ENCODE measurements at places on chromosomes 7 and 10.

GRCh38 chr10:27628621-27629020, 117.0 kb downstream of the MKX start:
- H3K4me1 ChIP-seq, result no peaks in the 10 kb centered on the region
- DNase-seq, result no peak
- no peak overlapping the region for H3K27ac ChIP-seq
- H3K4me3 ChIP-seq, result no peak overlapping the region
- H3K36me3 ChIP-seq, result no peaks in the 10 kb centered on the region

DNA sequence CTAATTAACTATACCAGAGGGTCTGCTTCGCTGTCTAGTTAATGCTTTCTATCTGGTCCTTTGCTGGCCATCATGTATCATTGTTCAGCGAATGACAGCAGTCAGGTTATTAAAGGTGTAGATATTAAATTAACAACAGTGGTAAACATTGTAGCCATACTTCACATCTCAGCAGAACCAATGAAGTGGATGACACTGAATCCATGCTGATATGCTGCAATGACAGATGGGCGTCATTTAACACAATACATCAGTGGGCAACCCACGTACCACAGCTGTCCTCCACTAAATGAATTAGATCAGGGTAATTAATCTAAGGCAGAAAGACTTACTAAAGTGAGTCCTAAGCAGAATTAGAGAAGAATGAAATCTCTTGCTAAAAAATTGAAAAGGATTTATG, 767.2 kb downstream of the NXPH1 start:
- H3K27ac ChIP-seq, result no peak overlapping the region
- H3K27me3 ChIP-seq, result no peaks in the 10 kb centered on the region
- no peak for DNase-seq
- H3K36me3 ChIP-seq, result no peaks in the 10 kb centered on the region
- H3K4me3 ChIP-seq, result no peak overlapping the region

- H3K36me3 ChIP-seq, result peaks cover 22% of the 10 kb centered on the region
- no peak overlapping the region for H3K27ac ChIP-seq
- no peak for DNase-seq
- no peaks in the 10 kb centered on the region for H3K27me3 ChIP-seq
- H3K4me1 ChIP-seq, result no peaks in the 10 kb centered on the region
These were observed 2.5 kb downstream of the SAP25 start for GRCh38 chr7:100570954-100571828.

DNA sequence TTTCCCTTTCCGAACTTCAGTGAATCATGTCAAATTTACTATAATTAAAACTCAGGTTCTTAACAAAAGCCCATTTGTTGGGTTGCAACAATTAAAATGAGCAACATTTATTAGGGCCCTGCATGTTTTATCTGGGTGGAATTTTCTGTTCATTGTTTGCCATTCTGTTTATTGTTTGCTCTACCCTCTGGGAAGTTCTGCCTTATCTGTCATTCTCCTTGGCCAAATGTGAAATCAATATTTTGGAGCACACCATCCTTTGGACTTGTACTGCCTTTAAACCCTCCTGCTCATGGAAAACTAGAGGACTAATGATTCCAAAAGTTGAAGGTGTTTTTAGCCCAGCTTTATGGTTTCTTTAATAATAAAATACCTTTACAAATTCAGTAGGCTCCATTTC, 134.5 kb upstream of the KCND2 start:
- H3K36me3 ChIP-seq, result no peaks in the 10 kb centered on the region
- DNase-seq, result no peak
- H3K27ac ChIP-seq, result no peak overlapping the region
- H3K27me3 ChIP-seq, result no peaks in the 10 kb centered on the region
- no peaks in the 10 kb centered on the region for H3K4me1 ChIP-seq

DNA sequence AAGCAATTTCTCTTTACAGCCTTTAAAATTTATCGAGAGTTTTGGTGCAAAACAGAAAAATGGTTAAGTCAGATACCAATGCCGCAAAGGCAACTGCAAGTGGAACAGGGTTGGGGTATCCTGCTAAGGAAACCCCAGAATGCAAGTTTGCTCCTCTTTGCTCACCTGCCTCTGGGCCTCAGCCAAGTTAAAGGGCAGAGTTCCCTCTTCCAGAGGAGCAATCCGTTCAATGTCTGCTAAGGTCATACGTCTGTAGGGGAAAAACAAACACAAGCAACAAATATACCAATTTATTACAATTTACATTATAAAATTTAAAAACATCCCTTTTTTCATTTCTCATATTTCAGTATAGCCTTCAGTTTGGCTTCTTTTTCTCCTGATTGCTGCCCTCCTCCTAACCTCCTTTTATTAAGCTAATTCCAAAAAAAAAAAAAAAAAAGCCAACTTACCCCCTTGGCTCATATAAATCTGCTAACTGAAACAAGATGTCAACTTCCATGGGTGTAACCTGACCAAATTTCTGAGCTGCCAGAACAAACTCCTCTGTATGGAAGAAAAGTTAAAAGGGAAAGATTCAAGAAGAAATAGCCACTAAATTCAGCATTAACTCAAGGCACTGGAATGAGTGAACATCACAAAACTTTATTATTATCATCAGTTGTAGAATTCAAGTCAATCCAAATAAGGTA, 132.6 kb downstream of the SLC25A13 start:
- no peak overlapping the region for H3K4me3 ChIP-seq
- H3K36me3 ChIP-seq, result peaks cover 37% of the 10 kb centered on the region
- H3K27me3 ChIP-seq, result no peaks in the 10 kb centered on the region
- no peak overlapping the region for H3K27ac ChIP-seq
- DNase-seq, result no peak

DNA sequence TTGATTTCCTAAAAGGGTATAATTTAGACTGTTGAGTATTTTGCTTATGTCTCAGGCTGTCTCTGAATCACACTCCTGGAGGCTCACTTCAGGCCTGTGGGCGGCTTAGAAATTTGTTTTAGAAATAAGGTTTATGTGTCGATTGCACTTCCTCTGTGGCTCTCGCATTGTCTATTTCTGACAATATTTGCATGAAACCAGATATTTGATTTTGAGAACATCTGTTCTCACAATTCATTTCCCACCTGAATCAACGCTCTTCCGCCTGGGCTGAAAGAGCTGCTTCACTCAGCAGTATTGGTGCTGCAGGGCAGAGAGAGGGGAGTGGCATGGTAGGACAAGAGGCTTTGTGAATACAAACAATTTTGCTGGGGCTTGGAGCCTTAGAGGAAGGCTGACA, 262.0 kb downstream of the ADRA2A start:
- no peak for DNase-seq
- no peaks in the 10 kb centered on the region for H3K4me1 ChIP-seq
- H3K27ac ChIP-seq, result no peak overlapping the region

DNA sequence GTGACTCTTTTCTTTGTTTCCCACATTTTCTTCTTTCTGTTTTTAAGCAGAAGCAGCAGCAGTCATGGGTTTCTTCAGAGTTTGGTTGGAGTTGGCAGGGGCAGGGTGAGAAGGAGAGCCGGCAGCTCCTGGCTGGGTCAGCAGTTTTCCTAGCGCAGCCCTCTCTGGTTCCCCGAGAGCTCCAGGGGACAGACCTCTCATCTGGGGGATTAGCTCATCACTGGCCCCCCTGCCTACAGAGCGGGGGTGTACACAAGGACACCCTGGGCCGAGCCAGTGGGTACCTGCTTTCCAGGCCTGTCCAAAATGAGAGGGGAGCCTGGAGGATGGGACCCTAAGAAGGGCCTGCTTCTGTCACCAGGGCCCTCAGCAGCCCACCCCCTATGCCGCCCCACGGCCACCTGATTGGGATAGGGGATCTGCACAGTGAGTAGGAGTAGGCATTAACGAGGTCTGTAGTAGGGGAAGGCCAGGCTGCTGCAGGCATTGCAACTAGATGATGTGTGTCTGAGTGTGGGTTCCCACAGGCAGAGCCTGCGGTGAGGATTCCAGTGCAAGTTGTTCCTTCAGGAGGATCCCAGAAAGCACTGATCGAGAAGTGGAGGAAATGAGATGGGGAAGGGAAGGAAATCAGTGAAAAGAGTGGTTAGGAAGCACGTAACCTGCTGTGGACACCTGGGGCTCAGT, 122.9 kb upstream of the PPIF start:
- peaks cover 36% of the 10 kb centered on the region for H3K36me3 ChIP-seq
- DNase-seq, result no peak
- H3K27me3 ChIP-seq, result no peaks in the 10 kb centered on the region
- H3K4me3 ChIP-seq, result no peak overlapping the region
- peaks cover 72% of the 10 kb centered on the region for H3K4me1 ChIP-seq

GRCh38 chr10:121684276-121684675, 86.0 kb upstream of the FGFR2 start:
- H3K36me3 ChIP-seq, result no peaks in the 10 kb centered on the region
- H3K27me3 ChIP-seq, result no peaks in the 10 kb centered on the region
- no peaks in the 10 kb centered on the region for H3K4me1 ChIP-seq
- H3K27ac ChIP-seq, result no peak overlapping the region

DNA sequence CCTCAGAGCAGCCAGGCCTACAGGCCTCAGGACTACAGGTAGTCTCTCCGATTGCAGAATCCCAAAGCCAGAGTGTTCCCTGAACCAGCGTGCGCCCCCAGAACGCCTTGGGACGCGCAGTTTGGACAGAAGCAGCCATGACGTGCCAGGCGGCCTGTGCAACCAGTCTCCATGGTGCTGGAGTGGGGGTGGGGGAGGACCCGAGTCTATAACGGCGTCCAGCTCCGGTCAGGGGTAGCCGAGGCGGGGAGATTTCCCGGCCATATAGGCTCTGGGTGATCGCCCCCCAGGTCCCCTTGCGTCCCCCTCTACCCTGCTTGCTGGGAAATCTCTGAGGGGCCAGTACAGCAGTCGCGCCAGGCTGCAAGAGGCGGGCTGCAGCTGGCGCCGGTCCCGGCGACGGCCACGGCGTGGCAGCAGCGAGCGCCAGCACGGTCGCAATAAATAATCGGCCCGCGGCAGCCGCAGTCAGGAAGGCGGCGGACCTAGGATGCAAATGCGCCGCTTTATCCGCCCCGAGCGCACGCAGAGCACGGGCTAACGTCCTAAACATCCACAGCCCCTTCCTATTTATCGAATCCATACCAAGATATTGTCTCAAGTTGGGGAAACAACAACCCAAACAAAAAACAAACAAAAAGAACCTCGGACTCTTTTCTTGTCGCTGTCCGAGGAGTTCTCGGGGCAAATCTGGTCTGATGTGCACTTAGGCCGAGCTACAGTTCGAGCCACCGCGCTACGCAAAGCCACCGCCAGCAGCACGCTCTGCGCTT, 1.6 kb downstream of the HOXA3 start:
- no peak for DNase-seq
- H3K4me1 ChIP-seq, result peaks cover 56% of the 10 kb centered on the region
- H3K27me3 ChIP-seq, result peaks cover 97% of the 10 kb centered on the region
- H3K27ac ChIP-seq, result no peak overlapping the region

GRCh38 chr7:57646219-57646900, 196.4 kb downstream of the ZNF716 start:
- no peaks in the 10 kb centered on the region for H3K27me3 ChIP-seq
- no peaks in the 10 kb centered on the region for H3K4me1 ChIP-seq
- H3K27ac ChIP-seq, result no peak overlapping the region
- H3K36me3 ChIP-seq, result no peaks in the 10 kb centered on the region
- DNase-seq, result no peak

GRCh38 chr10:78455811-78456210, 422.1 kb downstream of the RPS24 start:
- no peak for DNase-seq
- no peak overlapping the region for H3K27ac ChIP-seq
- no peaks in the 10 kb centered on the region for H3K27me3 ChIP-seq
- no peaks in the 10 kb centered on the region for H3K4me1 ChIP-seq

- H3K4me3 ChIP-seq, result no peak overlapping the region
- no peaks in the 10 kb centered on the region for H3K4me1 ChIP-seq
- no peaks in the 10 kb centered on the region for H3K27me3 ChIP-seq
- no peak for DNase-seq
- H3K27ac ChIP-seq, result no peak overlapping the region
These were observed 151.4 kb downstream of the PTPN20 start for GRCh38 chr10:47062441-47063200.

- DNase-seq, result no peak
- no peaks in the 10 kb centered on the region for H3K27me3 ChIP-seq
- H3K36me3 ChIP-seq, result peaks cover 5% of the 10 kb centered on the region
- H3K4me3 ChIP-seq, result no peak overlapping the region
- H3K27ac ChIP-seq, result no peak overlapping the region
These were observed 4.8 kb downstream of the ANXA7 start for GRCh38 chr10:73408978-73409521.

DNA sequence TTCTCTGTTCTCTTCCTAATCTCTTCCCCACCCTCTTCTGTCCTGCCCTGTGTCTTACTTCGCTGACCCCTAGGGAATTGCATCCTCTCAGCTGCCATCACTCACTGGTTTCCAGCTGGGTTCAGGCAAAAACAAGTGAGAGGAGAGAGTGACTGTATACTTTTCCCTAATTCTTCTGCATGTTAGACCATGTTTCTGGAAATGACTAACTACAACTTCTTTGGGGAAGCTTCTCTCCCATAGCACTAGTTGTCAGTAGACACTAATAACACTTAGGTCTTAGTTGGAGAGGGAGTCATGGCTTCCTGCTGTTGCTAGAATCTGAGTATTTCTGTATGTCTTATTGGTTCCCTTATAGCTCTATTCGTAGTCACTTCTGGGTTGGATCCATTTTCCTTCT, 299.0 kb upstream of the FZD1 start:
- H3K36me3 ChIP-seq, result no peaks in the 10 kb centered on the region
- no peak for DNase-seq
- H3K4me3 ChIP-seq, result no peak overlapping the region
- H3K27me3 ChIP-seq, result no peaks in the 10 kb centered on the region
- no peak overlapping the region for H3K27ac ChIP-seq
- peaks cover under 1% of the 10 kb centered on the region for H3K4me1 ChIP-seq

DNA sequence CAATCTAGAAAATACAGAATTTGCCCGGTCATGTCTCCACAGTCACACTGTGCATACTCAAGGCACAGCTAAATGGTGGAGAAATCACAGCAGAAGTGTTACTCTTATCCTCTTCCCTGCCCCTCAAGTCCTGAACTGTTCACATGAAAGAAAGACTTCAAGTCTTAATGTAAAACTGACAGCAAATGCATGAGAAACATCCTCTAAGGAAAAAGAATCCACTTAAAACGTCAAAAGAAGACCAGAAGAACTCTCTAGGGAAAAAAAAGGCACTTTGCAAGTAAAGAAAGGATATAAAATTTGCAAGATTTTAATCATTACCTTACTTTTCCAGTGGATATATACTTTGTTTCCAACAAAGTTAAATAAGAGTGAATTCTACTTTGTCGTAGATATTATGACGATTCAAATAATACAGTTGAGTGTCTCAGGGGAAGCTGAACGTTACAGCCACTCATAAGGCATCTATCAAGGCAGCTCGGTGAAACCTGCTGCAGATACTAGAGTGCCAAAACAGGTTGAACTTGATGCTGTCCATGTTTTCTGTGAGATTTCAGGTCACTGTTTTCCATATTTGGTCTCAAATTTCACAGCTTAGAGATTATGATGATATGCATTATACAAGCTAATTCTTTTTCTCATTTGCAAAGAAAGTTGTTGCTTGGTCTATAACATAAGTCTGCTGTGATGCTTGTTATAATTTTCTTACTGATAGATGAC, 155.0 kb downstream of the CTTNBP2 start:
- DNase-seq, result no peak
- peaks cover 9% of the 10 kb centered on the region for H3K36me3 ChIP-seq
- H3K27me3 ChIP-seq, result no peaks in the 10 kb centered on the region
- no peaks in the 10 kb centered on the region for H3K4me1 ChIP-seq
- H3K4me3 ChIP-seq, result no peak overlapping the region

Data from right atrium auricular region (tissue), 2 donors.